ENCODE measurements at places on chromosomes 16 and 17. TPM values are rescaled to one million over a fixed set of nuclear protein-coding genes. Genes with fewer than 3 reads are reported as not detected.
A peak's percentile ranks its signal among the peaks of the same experiment; 100 is the strongest.

GRCh38 chr17:75371339-75371738 is 34.1 kb downstream of the GRB2 start:
- H3K4me3 ChIP-seq = no peak overlapping the region
- no peak for DNase-seq
- H3K27ac ChIP-seq = no peak overlapping the region
- H3K4me1 ChIP-seq = peaks cover 1% of the 10 kb centered on the region

- DNase-seq = no peak
- no peaks in the 10 kb centered on the region for H3K36me3 ChIP-seq
- no peaks in the 10 kb centered on the region for H3K4me1 ChIP-seq
- H3K27ac ChIP-seq = no peak overlapping the region
- H3K4me3 ChIP-seq = no peak overlapping the region
- H3K27me3 ChIP-seq = no peaks in the 10 kb centered on the region
Observed at GRCh38 chr17:57553526-57553925, 191.6 kb downstream of the CCDC182 start.

- no peaks in the 10 kb centered on the region for H3K4me1 ChIP-seq
- no peaks in the 10 kb centered on the region for H3K36me3 ChIP-seq
- no peak overlapping the region for H3K4me3 ChIP-seq
- no peaks in the 10 kb centered on the region for H3K27me3 ChIP-seq
- H3K27ac ChIP-seq = no peak overlapping the region
- DNase-seq = no peak
Observed at GRCh38 chr16:88284626-88285513, 97.9 kb upstream of the ZNF469 start.

- no peak for DNase-seq
- H3K4me3 ChIP-seq = no peak overlapping the region
- peaks cover 4% of the 10 kb centered on the region for H3K4me1 ChIP-seq
- peaks cover 2% of the 10 kb centered on the region for H3K36me3 ChIP-seq
- no peaks in the 10 kb centered on the region for H3K27me3 ChIP-seq
- H3K27ac ChIP-seq = no peak overlapping the region
Observed at GRCh38 chr16:89370601-89371000, 119.8 kb downstream of the ANKRD11 start.

DNA sequence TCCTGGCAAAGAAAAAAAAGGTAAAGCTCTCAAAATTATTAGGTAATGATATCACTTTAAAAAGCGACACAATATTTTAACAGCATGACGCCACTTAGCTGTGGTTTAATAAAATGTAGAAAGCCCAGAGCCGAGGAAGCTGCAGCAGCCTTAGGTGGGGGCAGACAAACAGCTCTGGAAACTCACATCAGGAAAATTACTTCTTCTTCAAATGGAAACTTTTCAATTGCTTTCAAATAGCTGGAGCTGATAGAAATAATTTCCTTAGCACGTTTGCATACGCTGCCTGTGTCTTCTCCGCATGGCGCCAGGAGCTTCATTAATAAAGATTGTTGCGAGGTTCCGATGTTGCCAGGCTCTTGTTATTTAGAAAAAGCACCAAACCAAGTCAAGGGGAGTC is 835.3 kb upstream of the EEF2KMT start:
- no peaks in the 10 kb centered on the region for H3K36me3 ChIP-seq
- H3K27me3 ChIP-seq = no peaks in the 10 kb centered on the region
- no peak overlapping the region for H3K27ac ChIP-seq
- no peaks in the 10 kb centered on the region for H3K4me1 ChIP-seq

DNA sequence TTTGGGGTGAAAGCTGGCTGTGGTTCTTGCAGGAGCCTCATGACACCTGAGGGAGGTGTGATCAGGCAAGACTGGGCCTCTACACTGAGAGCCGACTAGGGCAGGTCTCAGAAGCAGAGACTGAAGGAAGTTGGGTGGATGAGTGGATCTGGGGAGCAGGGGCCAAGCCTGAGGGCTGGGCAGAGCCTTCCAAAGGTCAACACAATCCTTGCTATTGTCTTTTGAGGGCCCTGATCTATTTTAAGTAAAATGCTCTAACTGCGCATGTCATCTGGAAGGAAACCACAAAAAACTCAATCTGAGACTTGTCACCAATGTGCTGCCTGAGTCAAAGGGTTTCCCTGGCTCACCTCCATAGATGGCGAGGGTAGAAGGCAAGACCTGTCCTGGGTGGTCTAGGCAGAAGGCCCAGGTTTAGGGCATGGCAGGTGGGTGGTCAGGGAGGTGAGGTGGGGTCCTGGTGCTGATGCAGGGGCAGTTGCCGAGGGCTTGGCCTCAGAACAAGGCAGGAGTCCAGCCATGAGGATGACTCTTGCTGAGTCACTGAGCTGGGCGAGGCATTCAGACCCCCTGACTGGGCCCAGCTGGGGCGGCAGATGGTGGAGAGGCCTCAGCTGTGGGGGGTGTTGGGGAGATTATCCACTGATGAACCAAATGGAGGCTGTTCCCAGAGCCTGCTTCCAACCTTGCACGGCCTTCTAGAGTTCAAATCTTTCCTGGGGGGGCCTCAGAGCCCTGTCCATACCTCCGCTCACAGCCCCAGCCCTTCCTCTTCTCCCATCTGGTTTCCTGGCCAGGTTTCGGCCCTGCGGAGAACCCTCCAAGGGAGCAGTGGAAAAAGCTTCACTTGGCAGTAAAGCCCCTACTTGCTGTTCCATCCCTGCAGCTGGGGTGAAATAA is 5.1 kb downstream of the MVP start:
- no peaks in the 10 kb centered on the region for H3K36me3 ChIP-seq
- peak overlapping the region; percentile 73 for H3K27ac ChIP-seq

DNA sequence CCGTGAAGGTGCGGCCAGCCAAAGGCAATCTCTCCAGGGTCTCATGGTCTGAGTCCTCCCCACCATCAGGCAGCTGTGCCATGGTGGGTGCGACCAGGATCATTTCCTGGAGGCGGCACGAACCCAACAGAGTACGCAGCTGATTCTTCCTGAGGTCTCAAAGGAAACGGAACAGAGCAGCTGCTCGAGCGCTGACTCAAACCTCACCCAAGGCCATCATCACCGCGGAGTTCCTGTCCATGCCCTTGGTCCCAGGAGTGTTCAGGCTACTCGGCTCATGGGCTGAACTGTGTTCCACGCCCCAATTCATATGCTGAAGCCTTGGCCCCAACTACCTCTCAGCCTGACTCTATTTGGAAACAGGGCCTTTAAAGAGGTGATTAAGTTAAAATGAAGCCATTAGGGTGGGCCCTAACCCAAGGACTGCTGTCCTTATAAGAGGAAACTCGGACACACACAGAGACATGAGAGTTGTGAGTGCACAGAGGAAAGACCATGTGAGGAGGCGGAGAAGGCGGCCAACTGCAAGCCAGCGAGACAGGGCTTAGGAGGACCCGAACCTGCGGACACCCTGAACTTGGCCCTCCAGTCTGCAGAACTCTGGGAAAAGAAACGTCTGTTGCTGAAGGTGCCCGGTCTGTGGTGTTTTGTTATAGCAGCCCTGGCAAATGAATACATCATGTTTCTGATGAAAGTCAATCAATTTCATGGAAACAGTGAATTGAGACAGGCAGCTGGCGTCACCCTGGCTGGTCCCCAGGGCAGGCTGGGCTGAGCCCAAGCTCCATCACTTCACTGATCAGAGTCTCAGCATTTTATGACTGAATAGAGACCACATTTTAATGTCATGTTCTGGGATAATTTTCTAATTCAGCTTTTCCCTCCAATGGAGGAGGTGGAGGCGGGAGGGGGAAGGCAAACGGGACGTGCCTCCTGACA is 13.7 kb downstream of the MXRA7 start:
- H3K27me3 ChIP-seq = no peaks in the 10 kb centered on the region
- no peaks in the 10 kb centered on the region for H3K36me3 ChIP-seq
- peak; percentile 76 for DNase-seq
- peaks cover 41% of the 10 kb centered on the region for H3K4me1 ChIP-seq
- peak overlapping the region; percentile 84 for H3K27ac ChIP-seq
- no peak overlapping the region for H3K4me3 ChIP-seq

- no peaks in the 10 kb centered on the region for H3K27me3 ChIP-seq
- H3K4me3 ChIP-seq = peak overlapping the region; percentile 78
- H3K4me1 ChIP-seq = peaks cover 13% of the 10 kb centered on the region
- no peak overlapping the region for H3K27ac ChIP-seq
Observed at GRCh38 chr17:78923660-78924453, 1.3 kb downstream of the TIMP2 start.

DNA sequence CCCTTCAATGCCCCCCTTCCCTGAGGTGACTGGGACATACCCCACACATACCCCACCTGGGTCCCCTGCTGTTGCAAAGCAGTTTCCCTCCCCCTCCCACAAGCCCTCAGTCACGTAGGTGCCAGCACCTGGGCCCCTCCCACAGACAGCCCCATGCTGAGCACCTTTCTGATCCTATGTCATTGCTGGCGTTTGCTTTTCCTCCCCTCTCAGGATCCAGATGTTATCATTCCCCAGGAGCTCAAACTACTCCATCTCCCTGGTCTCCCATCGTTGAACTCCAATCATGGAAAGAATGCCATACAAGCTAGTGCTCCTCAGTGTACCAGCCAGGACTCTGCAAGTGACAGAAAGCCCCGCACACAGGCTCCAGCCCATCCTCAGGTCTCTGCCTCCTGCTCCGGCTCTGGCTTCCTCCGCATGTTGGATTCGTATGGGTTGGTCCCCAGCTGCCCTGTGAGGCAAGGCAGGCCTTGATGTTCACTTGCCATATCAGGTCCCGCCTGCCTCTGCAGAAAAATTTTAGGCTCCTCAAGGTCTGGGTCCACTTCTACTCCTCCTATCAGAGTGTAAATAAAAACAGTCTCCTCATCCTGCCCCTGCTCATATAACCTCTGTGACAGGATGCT is 31.4 kb upstream of the MED9 start:
- H3K4me1 ChIP-seq = peaks cover 26% of the 10 kb centered on the region
- H3K4me3 ChIP-seq = no peak overlapping the region
- H3K36me3 ChIP-seq = no peaks in the 10 kb centered on the region
- no peak for DNase-seq

- no peaks in the 10 kb centered on the region for H3K36me3 ChIP-seq
- H3K27ac ChIP-seq = no peak overlapping the region
- no peak for DNase-seq
- H3K27me3 ChIP-seq = no peaks in the 10 kb centered on the region
- no peak overlapping the region for H3K4me3 ChIP-seq
Observed at GRCh38 chr16:74232806-74233465, 63.7 kb upstream of the PSMD7 start.

DNA sequence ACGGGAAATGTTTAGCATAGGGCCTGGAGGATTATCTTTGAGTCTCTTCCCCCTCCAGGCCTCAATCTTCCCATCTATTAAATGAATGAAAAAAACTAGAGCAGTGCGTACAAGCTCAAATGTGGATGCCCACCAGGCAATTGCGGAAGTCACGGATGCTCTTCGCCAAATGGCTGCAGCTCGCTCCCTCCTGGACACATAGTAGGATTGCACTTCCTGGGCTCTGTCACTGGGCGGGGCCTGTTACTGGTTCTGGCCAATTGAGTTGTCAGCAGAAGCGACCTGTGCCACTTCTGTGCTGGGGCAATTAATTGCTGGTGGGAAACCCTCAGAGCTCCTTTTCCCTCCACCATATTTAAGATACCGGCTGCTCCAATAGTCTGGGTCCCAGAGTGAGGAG is 168.2 kb upstream of the IRX6 start:
- no peaks in the 10 kb centered on the region for H3K27me3 ChIP-seq
- no peak for DNase-seq
- no peak overlapping the region for H3K4me3 ChIP-seq
- no peaks in the 10 kb centered on the region for H3K4me1 ChIP-seq

DNA sequence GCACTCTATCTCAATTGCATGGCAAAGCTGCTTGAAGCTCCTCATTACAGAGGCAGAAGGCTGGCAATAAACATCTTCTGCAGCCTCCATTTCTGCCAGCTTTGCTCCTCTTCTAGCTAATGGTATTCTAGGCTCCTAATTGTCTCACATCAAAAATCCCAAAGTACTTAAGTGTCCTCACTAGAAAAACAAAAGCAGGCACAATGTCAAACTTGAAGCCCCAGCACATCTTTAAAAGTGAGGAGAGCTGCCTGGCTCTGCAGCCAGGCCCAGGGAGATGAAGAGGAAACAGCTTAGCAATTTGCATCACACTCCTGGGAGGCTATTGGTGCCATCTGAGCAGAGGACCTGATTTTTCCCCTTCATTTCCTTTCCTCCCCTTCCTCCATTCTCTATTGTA is 197.1 kb downstream of the KCNJ2 start:
- no peak overlapping the region for H3K27ac ChIP-seq
- no peak for DNase-seq
- H3K27me3 ChIP-seq = no peaks in the 10 kb centered on the region
- H3K36me3 ChIP-seq = no peaks in the 10 kb centered on the region
- no peak overlapping the region for H3K4me3 ChIP-seq

- H3K4me1 ChIP-seq = no peaks in the 10 kb centered on the region
- no peak overlapping the region for H3K4me3 ChIP-seq
- DNase-seq = no peak
- H3K27ac ChIP-seq = no peak overlapping the region
Observed at GRCh38 chr16:70793851-70794502, 7.0 kb downstream of the VAC14 start.

GRCh38 chr16:86747761-86748160 is 169.4 kb downstream of the FOXL1 start:
- H3K4me1 ChIP-seq = peaks cover 13% of the 10 kb centered on the region
- H3K27ac ChIP-seq = no peak overlapping the region
- H3K36me3 ChIP-seq = no peaks in the 10 kb centered on the region
- no peak overlapping the region for H3K4me3 ChIP-seq

DNA sequence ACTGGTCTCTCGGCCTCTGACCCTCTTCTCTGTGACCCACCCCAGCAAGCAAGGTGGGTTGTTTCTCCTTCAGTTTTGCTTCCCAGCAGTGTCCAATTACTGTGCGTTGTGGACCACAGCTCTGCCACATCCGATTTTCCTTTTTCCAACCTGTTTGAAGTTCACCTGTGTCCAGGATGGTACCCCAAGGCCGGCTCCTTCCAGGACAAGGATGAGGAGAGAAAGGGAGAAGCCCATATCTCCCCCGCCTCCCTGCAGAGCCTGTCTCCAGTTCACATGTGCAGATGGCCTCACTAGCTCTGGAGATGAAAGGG is 13.5 kb downstream of the NMRAL1 start:
- H3K27ac ChIP-seq = no peak overlapping the region
- H3K4me1 ChIP-seq = no peaks in the 10 kb centered on the region
- no peaks in the 10 kb centered on the region for H3K36me3 ChIP-seq
- no peak overlapping the region for H3K4me3 ChIP-seq
- DNase-seq = no peak

Gene DOC2B
- 0.22 TPM for total RNA-seq

Gene UMOD
- not detected for total RNA-seq

Gene FBXL16
- 0.22 TPM for total RNA-seq

Gene NTN1
- 0.18 TPM for total RNA-seq

Gene PRAC2
- total RNA-seq = not detected

Gene FBXW10
- not detected for total RNA-seq

Gene KRT20
- not detected for total RNA-seq
